ENCODE measurements at places on chromosomes 4 and X.

GRCh38 chrX:17072721-17073230 lies 126.3 kb downstream of the REPS2 start:
- DNase-seq = peak; percentile 69

- no peak for DNase-seq
Measured at GRCh38 chr4:15317246-15317645, 110.6 kb upstream of the C1QTNF7 start.

DNA sequence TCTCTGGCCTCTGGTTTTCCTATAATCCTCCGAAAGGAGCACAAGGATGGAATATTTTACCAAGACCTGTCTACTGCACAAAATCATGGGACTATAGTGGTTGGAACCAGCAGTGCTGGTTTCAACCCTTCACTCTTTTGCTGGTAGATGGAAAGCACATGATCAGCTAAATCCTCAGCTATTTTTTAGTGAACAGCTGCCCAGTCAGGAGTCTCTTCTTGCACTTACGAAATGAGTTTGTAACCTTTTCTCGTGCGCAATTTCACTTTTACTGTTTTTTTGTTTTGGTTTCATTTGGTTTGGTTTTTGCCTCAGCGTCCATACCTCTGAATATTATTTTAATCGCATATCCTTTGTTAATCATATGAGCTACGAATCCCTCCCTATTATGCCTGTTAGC lies 418.5 kb upstream of the CPEB2 start:
- DNase-seq = no peak

DNA sequence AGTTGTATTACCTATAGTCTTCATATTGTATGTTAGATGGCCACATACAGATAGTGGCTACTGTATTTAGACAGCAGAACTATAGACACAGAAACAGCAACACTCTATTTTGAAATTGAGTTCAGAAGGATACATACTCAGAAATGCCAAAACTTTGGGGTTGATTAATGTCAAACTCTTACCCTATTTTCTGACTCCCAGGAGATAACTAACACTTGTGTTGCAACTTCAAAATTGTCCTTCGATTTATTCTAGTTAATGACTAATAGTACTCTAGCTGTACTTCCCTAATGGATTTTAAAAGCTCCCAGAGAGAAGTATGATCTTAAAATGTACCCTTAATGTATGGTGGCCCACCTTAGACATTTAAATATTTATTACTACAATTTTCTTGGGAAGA lies 229.9 kb upstream of the UGT8 start:
- no peak for DNase-seq

GRCh38 chrX:153793291-153793690 lies 884 bp downstream of the IDH3G start:
- DNase-seq = no peak

DNA sequence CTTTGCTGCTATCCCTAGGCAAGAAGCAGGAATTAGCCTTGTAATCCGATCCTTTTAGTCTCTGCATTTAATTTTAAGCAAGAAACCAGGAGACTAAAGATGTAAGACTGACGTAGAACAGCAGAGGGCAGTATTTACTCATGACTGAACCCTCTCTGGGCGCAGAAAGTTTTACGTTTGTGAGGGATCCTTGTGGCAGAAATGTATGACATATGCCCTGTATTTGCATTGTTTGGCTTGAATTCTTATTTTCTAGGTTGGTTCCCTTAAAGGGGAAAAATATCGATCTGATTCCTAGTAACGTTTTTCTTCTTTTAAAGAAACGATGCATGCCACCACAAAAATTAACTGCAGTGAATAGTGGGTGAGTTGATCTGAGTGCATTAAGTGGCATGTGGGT lies 1.3 kb upstream of the FAT4 start:
- DNase-seq = peak; percentile 50

GRCh38 chrX:50206753-50207152 lies 2.2 kb downstream of the CCNB3 start:
- no peak for DNase-seq

- no peak for DNase-seq
Measured at GRCh38 chr4:95839891-95840290, at the start of gene PDHA2. Gene PDHA2 (plus strand): TSS chr4:95840093. CDS start chr4:95840151, 58 bp downstream.

DNA sequence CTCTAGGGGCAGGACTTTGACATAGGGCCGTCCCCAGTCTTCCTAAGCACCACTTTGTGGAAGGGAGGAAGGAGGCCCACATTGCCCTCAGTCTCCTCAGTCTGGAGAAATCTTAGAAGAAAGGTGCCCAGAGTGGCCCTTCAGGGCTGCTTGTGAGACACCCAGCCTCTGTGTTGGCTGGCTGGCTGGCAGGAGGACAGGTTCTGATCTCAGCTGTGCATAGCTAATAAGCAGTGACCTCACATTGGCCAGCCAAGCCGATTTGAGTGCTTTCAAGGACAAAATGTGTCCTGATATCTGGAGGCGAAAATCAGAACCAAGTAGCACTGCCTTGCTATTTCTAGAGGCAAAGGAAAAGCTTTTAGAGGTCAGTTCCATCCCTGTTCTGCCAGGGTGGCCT lies 211.5 kb downstream of the BCOR start:
- DNase-seq = no peak

DNA sequence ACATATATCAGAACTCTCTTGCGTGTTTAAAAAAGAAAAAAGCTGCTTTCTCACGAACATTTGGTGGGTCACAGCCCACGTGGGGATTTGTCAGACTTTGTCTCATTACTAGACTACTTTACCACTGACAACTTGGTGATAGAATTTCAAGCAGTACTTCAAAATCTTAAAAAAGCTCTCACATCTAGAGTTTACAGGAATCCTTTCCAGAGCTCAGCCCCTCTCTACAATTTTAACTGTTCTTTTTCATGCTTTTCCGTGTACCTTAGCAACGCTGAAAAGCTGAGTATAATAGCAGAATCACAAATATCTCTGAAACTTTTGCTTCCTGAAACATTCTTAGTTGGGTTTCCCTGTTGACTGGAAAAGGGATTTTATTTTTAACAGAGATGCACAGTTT lies 50.2 kb downstream of the SMAD1 start:
- no peak for DNase-seq

DNA sequence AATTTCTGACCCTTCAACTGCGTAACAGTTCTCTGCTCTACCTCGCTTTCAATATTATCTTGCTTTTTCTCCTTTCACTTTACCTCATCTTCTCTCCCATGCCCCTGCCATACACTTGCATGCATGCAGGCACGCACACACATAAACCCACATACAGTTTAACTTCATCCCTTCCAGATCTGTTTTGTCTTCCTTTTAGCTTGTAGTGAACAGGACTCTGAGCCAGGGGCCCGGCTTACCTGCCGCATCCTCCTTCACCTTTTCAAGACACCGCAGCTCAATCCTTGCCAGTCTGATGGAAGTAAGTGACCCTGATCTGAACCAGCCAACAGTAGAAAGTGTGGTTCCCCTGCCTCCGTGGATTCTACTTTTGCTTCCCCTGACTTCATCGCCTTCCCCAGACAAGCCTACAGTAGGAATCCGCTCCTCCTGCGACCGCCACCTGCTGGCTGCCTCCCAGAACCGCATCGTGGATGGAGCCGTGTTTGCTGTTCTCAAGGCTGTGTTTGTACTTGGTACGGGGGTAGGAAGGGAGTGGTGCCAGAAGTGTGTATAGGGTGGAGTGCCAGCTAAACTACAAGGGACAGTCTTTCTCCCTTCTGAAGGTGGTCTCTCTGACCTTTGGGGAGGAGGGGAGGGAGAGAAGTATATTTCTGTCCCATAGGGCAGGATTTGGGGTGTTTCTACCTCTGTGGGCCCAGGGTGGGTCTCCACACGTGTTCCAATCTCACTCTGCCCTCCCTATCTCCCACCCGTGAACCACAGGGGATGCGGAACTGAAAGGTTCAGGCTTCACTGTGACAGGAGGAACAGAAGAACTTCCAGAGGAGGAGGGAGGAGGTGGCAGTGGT lies 10.7 kb downstream of the MED12 start:
- peak; percentile 30 for DNase-seq

DNA sequence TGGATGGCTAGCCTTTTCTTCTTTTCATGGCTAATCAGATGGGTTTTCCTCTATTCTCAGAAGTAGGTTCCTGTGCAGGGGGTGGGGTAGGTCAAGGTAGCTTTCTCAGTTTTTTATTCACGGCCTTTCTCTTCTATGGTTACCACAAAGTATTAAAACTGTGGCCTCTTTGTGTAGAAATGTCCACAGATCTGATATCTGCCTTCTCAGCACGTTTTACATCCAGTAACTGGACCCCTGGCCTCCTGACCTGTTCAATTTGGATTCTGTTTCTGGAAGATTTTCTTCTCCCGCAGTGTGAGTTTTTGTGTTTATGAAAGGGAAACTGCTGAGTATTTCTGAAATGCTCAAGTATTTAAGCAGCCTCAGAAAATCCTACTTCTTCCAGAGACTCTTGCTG lies 688.5 kb downstream of the RAPGEF2 start:
- no peak for DNase-seq

DNA sequence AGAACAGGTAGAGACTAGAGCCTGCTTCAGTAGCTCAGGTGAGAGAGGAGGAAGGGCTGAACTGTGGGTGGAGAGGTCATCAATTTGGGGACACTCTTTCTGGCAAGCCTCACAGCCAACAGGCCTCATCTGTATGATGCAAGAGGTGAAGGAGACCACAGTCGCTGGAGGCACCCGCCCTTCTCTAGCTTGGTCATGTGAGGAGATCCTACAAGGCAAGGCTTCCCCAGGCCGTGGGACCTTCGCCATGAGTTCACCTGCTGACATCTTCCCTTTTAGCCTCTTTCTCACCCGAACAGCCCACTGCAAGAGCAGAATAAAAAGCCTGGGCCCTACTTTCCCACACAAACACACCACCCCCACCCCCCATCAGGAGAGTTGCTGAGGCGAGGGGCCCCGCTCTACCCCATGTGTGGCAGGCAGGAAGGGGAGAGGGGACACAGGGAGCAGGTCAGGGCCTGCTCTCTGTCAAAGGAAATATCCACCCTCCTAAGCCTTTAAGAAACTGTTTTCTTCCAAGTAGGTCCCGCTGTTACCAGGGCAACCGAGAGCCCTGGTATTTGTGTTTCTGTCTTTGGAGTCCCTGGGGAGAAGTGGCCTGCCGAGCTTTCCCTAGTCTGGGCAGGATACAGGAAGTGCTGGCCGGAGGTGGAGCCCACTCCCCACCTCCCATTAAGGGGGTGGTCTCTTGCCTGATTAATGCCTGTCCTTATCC lies 8.1 kb downstream of the RTL5 start:
- no peak for DNase-seq

DNA sequence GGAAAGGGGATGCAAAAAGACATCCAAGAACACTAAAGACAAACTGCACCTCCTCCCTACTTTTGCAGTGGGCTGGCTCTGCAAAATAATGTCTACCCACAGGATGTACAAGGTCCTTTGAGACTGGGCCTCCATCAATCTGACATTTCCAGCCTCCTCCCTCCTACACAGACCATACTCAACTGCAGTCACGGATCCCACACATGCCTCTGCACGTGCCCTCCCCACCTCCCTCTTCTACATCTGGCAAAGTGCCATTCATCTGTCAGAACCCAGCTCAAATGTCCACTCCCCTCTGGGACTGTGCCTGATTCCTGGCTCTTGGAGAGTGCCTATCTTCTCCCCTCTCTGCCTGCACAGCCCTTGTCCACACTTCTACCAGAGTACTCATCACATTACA lies 50.3 kb downstream of the CHRDL1 start:
- no peak for DNase-seq

- DNase-seq = no peak
Measured at GRCh38 chr4:153651587-153651986, 32.5 kb upstream of the TLR2 start.

GRCh38 chr4:64882311-64883086 lies 473.2 kb upstream of the TECRL start:
- no peak for DNase-seq

DNA sequence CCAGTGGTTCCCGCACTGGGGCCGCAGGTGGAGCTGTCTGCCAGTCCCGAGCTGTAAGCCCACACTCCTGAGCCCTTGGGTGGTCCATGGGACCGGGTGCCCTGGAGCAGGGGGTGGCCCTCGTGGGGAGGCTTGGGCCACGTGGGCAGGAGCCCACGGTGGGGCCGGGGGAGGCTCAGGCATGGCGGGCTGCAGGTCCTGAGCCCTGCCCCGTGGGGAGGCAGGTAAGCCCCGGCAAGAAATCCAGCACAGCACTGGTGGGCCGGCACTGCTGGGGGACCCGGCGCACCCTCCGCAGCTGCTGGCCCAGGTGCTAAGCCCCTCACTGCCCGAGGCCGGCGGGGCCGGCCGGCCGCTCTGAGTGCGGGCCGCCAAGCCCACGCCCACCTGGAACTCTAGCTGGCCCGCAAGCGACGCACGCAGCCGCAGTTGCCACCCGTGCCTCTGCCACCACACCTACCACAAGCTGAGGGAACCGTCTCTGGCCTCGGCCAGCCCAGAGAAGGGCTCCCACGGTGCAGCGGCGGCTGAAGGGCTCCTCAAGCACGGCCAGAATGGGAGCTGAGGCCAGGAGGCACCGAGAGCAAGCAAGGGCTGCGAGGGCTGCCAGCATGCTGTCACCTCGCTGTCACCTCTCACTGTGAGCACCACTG lies 2.0 kb upstream of the METAP1 start:
- DNase-seq = no peak

DNA sequence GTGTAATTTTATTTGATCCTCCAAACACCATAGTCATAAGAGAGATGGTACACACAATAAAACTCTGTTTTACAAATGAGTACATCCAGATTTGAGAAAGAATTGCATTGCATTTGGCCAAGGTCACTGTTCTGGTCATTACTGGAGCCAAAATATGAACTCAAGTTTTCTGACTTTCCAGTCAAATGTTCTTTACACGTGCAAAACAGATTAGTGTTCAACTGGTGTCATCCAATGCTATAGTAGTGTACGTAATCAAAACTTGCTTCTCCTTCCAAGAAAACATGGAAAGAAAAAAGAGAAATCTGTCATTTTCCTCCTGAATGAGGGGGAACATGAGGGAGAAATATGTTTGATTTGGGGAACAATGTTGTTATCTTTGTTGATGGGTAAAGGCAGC lies 291.9 kb downstream of the NAF1 start:
- DNase-seq = no peak

- no peak for DNase-seq
Measured at GRCh38 chrX:50152456-50152855, 48.4 kb downstream of the AKAP4 start.

GRCh38 chr4:15891312-15891711 lies 47.2 kb downstream of the FGFBP1 start:
- DNase-seq = no peak

DNA sequence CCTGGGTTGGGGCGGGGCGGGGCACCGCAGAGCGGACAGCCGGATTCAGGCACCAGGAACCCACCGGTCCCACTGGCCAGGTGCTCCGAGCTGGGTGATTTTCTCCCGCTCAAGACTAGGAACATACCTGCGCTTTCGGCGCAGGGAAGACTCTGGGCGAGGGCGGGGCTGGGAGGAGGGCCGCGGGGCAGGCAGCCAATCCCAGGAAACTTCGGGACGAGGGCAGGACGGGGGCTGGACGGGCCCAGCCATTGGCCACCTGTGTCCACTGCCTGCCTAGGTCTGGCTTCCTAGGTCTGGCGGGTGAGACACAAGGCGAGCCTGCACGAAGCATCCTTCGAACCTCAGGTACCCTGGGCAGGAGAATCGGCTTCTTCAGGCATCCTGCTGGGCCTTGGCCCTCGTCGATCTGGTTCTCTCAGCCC lies 274 bp upstream of the ERVMER34-1 start:
- DNase-seq = peak; percentile 17
